ENCODE measurements at places on chromosomes 16 and 17.

DNA sequence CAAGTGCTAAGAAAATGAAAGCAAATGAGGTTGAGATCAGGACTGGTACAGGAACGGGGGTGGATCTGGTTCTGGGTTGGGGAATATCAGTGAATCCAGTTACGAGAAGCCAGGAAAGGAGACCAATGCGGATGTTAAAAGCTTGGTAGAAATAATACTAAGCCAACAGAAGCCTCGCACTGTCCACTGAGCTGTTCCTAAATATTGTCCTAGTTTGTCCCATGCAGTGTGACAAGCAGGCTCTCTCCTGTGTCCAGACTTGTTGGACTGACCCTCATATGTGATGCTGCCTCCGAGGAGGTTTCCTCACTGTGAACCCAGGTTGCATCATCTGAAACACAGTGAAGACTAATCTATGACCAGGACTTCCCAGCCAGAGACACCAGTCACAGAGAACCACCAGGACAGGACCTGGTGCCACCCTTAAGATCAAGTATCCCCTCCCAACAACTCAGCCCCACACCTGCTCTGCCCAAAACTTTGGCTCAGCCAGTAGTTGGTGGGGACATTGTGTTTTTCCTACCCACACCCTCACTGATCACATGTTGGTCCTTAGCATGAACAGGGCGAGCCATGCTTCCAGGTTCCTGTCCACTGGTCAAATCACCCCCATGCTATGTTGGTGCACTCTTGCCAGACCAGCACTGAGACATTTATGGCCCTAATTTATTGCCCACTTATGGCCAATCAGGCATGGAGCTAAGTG is 32.7 kb upstream of the SCNN1B start:
- 0 out of 2 replicates have a peak overlapping the region, but pooled peaks have one; percentile 11 for H3K27ac ChIP-seq
- H3K27me3 ChIP-seq = no peaks in the 10 kb centered on the region
- H3K4me3 ChIP-seq = no peak overlapping the region
- H3K36me3 ChIP-seq = no peaks in the 10 kb centered on the region

GRCh38 chr17:29582772-29583171 is 6.7 kb downstream of the GIT1 start:
- no peaks in the 10 kb centered on the region for H3K27me3 ChIP-seq
- DNase-seq = peak; percentile 12
- H3K27ac ChIP-seq = no peak overlapping the region
- peaks cover 9% of the 10 kb centered on the region for H3K4me1 ChIP-seq

GRCh38 chr17:65185668-65186382 is 48.7 kb downstream of the RGS9 start:
- H3K27ac ChIP-seq = no peak overlapping the region
- no peaks in the 10 kb centered on the region for H3K36me3 ChIP-seq
- H3K4me1 ChIP-seq = peaks cover 16% of the 10 kb centered on the region
- no peaks in the 10 kb centered on the region for H3K27me3 ChIP-seq
- H3K4me3 ChIP-seq = no peak overlapping the region

- no peak overlapping the region for H3K27ac ChIP-seq
- H3K4me1 ChIP-seq = no peaks in the 10 kb centered on the region
- DNase-seq = no peak
- H3K4me3 ChIP-seq = no peak overlapping the region
- H3K27me3 ChIP-seq = peaks cover 9% of the 10 kb centered on the region
These were observed 4.7 kb upstream of the RPRML start for GRCh38 chr17:46983782-46984181.

DNA sequence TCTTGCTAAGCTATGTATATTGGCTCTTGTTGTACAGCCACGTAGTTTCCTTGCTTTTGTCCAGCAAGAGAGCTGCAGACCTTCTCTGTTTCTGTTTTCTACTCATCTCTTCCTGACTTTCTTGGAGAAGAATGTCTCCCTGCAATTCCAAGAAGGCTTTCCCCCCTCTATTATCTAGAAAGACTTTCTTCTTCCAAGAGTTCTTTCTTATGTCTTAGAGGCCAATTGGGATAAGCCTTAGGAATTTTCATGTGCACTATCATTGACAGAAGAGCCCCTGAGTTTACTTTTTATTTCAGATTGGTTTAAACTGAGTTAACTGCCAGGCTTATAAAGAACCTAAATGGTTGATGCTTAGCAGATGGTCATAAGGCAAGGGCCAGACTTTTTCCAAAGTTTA is 9.0 kb downstream of the CAPNS2 start:
- no peaks in the 10 kb centered on the region for H3K27me3 ChIP-seq
- DNase-seq = no peak
- no peaks in the 10 kb centered on the region for H3K4me1 ChIP-seq
- no peak overlapping the region for H3K27ac ChIP-seq
- peaks cover 24% of the 10 kb centered on the region for H3K36me3 ChIP-seq
- H3K4me3 ChIP-seq = no peak overlapping the region

DNA sequence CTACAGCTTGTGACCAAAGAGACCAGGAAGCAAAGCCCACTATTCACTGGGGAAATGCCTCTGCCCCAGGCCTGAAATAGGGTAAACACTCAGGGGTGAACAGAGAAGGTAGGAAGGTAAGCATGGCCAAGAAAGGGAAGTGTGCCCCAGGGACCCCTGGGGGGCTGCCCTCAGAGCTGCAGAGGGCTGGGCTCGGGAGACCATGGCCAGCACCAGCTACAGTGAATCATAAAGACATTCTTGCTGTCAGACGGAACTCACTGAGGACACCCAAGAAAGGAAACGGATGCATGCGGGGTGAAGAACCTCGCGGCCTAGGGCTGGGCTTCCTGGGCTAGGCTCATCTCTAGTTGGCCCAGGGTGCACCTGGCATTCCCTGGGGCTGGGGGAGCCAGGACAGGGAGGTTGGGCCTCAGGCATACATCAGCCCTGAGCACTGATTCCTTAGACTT is 9.6 kb downstream of the HIC1 start:
- H3K36me3 ChIP-seq = no peaks in the 10 kb centered on the region
- no peaks in the 10 kb centered on the region for H3K4me1 ChIP-seq
- no peak overlapping the region for H3K27ac ChIP-seq
- DNase-seq = no peak
- H3K27me3 ChIP-seq = no peaks in the 10 kb centered on the region
- H3K4me3 ChIP-seq = no peak overlapping the region

DNA sequence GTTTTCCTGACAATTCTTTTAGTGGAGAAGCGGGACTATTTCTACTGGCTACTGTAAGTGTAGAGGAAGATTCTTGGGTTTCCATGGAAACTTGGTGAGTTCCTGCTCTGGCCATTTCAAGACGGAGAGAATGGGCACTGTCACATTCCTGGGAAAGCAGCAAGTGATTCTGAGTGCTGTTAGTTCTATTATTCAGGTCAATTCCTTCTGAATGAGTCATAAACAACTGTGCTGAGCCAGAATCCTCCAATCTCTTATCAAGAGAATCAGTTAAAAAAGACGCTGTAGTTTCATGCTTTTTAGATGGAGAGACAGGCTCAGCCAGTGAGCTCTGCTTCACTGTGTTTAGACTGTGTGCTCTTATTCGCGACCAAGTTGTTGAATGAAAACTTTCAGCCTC is 19.6 kb downstream of the AKAP10 start:
- H3K27ac ChIP-seq = peak overlapping the region; percentile 40
- no peak overlapping the region for H3K4me3 ChIP-seq
- peaks cover 63% of the 10 kb centered on the region for H3K36me3 ChIP-seq
- DNase-seq = peak; percentile 92
- H3K27me3 ChIP-seq = no peaks in the 10 kb centered on the region

DNA sequence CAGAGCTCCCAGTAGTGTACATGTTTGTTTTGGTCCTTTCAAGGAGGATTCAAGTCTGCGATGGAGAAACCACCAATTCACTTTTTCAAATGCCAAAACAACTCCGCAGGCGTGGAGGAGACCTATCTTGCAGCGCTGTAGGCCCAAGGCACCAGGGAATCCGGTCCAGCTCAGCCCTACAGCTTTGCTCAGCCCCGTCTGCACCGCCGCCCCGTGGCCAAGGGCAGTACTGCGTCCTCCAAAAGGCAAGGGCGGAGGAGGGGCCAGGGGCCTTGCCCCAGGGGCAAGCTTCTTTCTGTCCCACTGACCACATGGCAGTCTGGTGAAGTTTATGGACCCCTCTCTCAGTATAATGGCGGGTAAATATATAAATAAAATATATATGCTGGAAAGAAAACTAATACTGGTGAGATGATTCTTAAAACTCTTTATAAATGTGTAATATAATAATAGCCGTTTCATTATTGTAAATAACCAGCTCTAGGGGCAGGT is 709 bp upstream of the CD300LG start:
- no peak overlapping the region for H3K4me3 ChIP-seq
- no peak overlapping the region for H3K27ac ChIP-seq
- no peaks in the 10 kb centered on the region for H3K36me3 ChIP-seq
- peaks cover 15% of the 10 kb centered on the region for H3K4me1 ChIP-seq

DNA sequence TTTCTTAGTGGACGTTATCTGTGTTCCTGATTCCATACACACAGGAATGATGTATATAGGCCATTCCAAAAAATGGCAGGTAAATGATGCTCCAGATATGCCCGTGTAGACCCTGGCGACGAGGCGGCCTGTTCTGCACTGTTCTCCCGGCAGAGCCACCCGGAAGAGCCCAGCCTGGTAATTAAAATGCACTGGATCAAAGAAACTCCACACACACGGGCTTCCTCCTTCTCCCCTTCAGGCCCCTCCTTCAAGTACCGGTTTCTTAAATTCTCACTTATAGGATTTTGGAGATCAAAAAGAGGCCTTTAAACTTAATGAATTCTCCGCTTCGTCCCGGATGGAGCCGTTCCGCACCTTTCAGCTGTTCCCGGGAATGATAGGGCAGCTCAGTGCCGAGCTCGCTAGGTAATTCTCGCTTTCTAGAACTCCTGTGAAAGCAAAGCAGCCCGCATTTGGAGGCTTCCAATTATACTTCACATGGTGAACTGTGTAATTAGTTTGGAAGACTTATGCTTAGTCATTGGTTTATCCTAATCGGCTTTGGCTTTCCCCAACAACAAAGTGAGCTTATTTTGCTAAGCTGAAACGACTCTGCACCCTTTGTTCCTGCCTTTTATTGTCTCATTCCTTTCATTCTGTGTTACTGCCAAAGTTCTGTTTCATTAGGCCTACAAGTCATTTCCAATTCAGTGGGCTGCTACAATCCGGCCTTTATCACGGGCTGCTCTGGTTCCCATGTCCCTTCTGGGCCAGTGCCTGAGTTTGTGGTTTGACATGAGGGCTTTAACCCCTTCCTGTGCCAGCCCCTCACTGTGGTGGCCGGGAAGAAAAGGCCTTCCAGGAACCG is 150.0 kb downstream of the MSI2 start:
- DNase-seq = no peak
- H3K4me1 ChIP-seq = peaks cover 33% of the 10 kb centered on the region
- no peak overlapping the region for H3K4me3 ChIP-seq
- peak overlapping the region; percentile 79 for H3K27ac ChIP-seq

DNA sequence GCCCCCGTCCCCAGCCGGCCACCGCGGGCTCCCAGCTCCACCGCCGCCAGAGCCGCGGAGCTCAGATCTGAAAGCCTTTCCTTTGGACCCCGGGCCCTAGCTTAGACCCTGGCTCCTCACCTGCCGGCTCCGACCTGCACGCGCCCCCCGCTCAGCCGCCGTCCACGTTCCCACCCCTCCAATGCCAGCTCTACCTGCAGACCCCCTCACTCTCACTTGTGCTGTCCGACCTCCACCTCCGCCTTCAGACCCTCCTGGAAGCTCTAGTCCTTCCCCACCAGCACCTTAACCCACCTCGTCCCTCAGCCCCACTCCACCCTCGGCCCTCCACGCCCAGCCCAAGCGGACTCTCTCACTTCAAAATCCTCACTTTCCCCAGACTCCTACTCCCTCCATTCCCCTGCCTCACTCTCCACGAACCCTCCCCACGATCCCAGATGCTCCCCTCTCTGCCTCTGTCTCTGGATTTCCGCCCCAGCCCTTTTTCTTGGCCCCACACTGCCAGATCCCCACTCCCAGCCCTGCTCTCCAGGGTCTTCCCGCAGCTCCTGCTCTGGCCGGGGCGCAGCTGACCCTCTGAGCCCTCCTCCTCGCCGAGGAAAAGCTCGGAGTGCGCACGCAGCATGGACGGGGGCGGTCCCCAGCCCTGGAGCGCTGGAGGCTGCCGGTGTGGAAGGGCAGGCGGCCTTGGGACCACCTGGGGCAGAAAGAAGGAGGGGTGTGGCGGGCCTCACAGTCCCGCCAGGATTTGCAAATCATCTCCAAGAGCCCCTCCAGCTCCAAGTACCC is at the start of gene TMEM114:
Gene TMEM114, minus strand, starts transcription at position 612 of the 789 bp plus-strand sequence. CDS start 673 bp downstream, outside the sequence.
- H3K4me3 ChIP-seq = no peak within 1 kb of the TSS
- DNase-seq = no peak
- H3K27ac ChIP-seq = no peak within 1 kb of the TSS
- no peaks in the 10 kb centered on the region for H3K36me3 ChIP-seq
- H3K27me3 ChIP-seq = peaks cover 49% of the 10 kb centered on the region

- no peak for DNase-seq
- H3K27ac ChIP-seq = no peak overlapping the region
- H3K4me1 ChIP-seq = no peaks in the 10 kb centered on the region
- H3K27me3 ChIP-seq = peaks cover 8% of the 10 kb centered on the region
- H3K36me3 ChIP-seq = no peaks in the 10 kb centered on the region
- no peak overlapping the region for H3K4me3 ChIP-seq
These were observed 193.4 kb upstream of the CDH11 start for GRCh38 chr16:65315081-65315780.

DNA sequence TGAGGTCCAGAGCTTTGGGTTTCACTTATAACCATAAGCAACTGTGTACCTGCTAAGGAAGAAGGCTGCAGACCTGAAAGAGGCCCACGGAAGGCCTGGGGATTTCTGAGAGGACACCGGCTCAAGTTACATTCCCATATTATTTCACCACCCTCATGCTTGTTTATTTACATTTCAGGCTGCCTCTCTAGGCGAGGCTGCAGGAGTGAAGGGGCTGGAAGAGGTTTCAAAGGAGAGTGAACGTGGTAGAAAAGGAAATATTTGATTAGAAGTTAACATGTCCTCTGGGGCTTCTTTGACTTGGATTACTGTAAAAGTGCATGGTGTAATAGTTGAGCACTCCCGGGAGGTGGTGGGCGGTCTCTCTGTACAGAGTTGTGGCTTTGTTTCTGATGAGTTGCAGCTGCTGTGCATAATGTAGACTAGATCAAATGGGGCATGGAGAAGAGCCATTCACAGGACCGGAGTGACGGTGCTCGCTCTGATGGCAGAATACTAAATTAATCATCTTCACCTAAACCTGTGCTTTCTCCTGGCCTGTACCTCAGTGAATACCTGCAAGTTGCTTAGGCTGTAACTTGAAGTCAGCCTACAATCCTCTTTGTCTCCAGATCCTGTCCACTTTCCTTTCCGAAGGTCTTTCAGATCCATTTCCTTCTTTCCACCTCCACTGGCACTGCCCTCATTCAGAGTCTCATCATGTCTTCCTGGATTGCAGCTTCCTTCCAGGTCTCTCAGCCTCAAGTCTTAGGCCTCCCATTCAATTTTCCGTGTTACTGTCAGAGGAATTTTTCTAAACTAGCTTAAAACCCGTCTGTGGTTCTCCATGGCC is 1.9 kb upstream of the CPD start:
- H3K27me3 ChIP-seq = no peaks in the 10 kb centered on the region
- H3K27ac ChIP-seq = peak overlapping the region; percentile 76
- peak; percentile 87 for DNase-seq
- H3K4me1 ChIP-seq = peaks cover 69% of the 10 kb centered on the region
- no peak overlapping the region for H3K4me3 ChIP-seq

GRCh38 chr17:36105781-36106492 is 2.3 kb downstream of the CCL4 start:
- H3K27ac ChIP-seq = no peak overlapping the region
- no peaks in the 10 kb centered on the region for H3K4me1 ChIP-seq
- no peaks in the 10 kb centered on the region for H3K36me3 ChIP-seq
- H3K4me3 ChIP-seq = no peak overlapping the region
- H3K27me3 ChIP-seq = peaks cover 51% of the 10 kb centered on the region

GRCh38 chr17:44540246-44541084 is 16.8 kb upstream of the FZD2 start:
- no peak for DNase-seq
- no peak overlapping the region for H3K4me3 ChIP-seq
- H3K4me1 ChIP-seq = peaks cover 59% of the 10 kb centered on the region
- H3K36me3 ChIP-seq = no peaks in the 10 kb centered on the region
- H3K27me3 ChIP-seq = no peaks in the 10 kb centered on the region
